ENCODE measurements at places on chromosomes 2 and 18.

DNA sequence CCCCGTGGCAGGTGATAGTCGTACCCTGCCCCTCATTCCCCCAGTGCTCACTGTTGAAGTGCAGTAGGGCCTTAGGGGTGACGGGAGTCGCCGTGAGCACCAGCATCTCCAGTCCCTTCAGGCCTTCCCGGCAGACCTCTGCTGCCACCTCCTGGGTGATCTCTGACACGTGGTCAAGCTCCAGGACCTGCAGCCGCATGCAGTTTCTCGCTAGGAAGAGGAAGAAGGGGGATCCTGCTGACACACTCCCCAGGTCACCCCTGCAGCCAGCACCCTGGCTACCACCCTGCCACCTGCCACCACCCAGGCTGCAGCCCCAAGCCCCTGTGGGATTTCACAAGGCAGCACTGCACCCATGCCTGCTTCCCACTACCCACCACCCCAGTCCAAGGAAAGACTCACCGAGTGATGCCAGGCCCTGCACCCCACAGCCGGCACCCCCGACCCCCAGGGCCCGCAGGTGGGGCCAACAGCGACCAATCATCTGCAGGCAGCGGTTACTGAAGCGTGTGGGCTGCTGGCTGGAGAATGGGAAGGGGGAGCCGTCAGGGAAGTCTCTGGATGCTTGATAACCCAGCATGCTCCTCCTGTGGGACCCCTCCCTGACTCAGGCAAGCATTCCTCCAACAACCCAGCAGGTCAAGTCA lies 23.8 kb downstream of the FBXO41 start:
- DNase-seq: peak; percentile 74

DNA sequence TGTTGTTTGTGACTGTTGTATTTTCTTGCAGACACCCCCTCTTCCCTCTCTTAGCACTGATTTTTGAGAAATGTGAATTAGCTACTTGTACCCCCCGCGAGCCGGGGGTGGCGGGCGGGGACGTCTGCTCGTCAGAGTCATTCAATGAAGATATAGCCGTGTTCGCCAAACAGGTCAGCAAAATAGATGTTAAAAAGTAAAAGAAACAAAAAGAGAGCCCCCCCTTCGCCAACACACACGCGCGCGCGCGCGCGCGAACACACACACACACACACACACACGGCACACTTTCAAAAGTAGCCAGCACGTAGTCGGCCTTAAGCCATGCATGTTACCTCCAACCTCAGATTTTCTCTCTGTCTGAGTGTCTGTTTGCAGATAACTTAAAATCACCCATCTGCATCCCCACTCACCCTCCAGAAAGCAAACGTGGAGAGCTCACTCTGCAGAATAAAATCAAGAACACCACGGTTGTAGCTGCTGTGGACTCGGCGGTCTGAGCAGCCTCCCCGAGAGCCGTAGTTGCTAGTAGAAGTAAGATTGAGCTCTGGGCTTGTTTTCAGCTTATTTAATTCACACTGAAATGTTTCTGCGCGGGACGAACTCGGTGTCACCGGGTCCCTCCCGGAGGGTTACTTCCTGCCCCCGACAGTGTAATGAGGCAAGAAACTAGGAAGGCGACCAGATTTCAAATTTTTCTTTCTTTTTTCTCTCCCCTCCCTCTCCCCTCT lies 5.1 kb downstream of the MEIS1 start:
- no peak for DNase-seq

- no peak for DNase-seq
Measured at GRCh38 chr2:168710754-168711467, 91.5 kb upstream of the NOSTRIN start.

DNA sequence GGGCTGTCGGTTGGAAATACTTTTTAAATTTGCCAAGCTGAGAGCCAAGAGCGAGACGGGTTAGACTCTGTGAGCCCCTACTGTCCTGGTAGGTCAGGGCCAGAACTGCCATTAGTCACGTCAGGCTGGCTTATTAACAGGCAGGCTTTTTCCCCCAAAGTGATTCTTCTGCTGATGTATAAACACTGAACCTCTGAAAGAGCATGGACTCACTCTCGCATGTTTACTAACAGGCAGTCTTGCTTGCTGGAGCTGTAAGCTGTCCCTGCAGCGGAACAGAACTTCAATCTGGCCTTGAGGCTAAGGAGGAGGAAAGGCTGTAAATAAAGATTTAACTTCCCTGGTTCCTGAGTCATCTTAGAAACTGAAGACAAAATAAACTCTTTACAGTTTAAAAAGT lies 288.4 kb downstream of the PIEZO2 start:
- DNase-seq: peak; percentile 54

DNA sequence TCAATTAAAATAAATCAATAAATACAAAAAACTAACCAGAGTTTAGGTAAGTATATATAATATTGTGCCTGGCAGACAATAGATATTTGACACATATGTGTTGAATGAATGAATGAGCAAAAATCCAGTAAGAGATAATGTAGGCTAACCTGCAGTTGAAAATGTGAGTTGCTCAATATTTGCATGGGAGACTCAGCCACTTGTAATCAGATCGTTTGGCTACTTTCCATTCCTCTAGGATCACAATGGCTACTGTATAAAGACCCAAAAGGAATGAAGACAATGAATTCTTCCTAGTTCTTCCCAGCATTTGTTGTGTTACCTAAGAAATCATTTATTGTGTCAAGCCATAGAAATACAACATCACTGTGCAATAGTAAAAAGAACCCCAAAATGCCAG lies 25.3 kb downstream of the PIEZO2 start:
- no peak for DNase-seq

GRCh38 chr2:230520875-230521155 lies 104.8 kb downstream of the SP100 start:
- DNase-seq: no peak

DNA sequence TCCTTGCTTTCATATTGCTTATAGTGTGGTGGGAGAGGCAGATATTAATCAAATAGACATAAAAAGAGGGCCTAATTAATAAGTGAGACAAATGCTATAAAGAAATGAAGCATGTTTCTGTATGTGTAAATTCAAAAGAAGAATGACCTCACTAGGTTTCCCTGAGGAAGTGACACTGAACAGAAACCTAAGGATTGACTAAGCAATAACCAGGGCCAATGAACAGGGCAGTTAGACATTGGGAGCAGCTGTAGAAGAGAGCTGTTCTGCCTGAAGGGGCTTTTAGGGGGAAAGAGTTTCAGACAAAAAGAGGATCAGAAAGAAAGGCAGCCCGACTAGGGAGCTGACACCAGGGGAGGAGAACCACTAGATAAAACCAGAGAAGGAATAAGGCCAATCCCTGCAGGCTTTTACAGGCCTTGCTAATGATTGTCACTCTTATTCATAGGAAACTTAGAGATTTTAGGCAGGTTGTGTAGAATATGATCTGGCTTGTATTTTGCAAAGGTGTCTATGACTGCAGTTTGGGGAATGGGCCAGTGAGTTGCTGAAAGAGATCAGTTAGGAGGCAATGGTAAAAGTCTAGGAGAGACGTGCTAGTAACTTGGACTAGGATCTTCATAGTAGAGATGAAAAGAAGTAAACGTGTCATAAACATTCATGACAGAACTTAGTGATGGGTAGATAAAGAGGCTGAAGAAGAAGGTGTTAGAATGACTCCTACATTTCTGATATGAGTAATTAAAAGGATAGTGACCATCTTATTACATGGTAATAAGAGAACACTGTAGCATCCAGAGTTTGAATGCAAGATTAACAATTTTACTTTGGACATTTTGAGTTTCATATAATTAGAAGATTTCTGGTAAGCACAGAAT lies 26.8 kb upstream of the NABP1 start:
- DNase-seq: no peak

GRCh38 chr18:75823471-75823870 lies 396.0 kb upstream of the SMIM21 start:
- DNase-seq: no peak

GRCh38 chr18:2104620-2105462 lies 466.5 kb downstream of the METTL4 start:
- peak; percentile 64 for DNase-seq

- no peak for DNase-seq
Measured at GRCh38 chr2:86123328-86123925, 17.4 kb downstream of the PTCD3 start.

GRCh38 chr2:217489145-217489960 lies 513.4 kb downstream of the TNS1 start:
- peak; percentile 28 for DNase-seq

GRCh38 chr18:61295153-61295552 lies 38.1 kb upstream of the CDH20 start:
- DNase-seq: no peak

GRCh38 chr18:58373481-58373880 lies 255.4 kb downstream of the ALPK2 start:
- DNase-seq: no peak

DNA sequence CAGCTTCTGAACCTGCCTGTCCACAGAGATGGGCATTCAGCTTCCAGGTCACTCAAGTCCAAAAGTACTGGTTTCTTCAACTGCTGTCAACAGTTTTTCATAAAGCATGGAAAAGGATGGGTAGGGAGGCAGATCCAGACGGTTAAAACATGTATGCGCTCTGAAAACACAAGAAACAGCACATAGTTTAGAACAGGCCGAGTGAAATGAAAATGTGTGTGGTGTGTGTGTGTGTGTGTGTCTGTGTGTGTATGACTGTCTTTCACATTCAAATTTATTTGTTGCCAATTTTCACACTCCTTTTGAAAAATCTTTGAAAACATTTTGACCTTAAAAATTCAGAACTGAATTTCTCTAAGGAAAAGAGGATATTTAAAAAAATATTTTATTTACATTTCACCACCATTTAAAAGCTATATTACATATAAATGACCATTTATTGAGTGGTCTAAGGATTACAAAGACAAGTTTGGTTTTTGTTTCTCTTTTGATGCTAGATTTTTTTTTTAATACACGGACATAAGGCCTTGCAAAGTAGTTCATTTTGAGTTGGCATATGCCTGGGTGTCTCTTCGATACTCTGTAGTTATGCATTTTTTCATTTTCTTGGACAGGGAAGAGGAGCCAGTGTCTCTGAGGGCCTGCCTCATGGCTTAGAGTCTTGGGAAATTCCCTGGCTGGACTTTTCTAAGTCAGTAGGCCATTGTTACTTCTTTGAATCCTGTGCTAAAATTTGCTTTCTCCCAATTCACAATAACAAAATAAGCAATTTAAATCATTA lies 30.0 kb upstream of the STK17B start:
- no peak for DNase-seq

GRCh38 chr2:27573452-27573851 lies 9.4 kb upstream of the ZNF512 start:
- no peak for DNase-seq

GRCh38 chr18:35810520-35810919 lies 162.0 kb upstream of the RMP24 start:
- no peak for DNase-seq

DNA sequence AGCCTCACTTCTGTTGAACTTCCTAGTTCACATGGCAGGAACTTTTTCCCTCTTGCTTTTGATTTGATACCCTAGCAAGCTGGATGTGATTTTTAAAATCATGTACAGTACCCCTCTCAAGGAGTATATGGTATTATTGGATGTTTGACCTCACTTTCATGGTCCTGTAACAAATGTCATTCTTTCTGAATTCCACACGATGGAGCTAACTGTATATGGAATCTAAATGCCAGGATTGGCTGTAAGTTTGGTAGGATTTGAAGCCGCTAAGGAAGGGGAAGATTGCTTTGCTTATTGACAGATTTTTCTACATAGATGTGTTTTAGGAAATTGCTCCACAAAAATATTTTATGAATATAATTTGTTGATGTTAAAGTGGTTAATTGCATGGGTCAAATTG lies 18.3 kb downstream of the MAIP1 start:
- DNase-seq: peak; percentile 64

DNA sequence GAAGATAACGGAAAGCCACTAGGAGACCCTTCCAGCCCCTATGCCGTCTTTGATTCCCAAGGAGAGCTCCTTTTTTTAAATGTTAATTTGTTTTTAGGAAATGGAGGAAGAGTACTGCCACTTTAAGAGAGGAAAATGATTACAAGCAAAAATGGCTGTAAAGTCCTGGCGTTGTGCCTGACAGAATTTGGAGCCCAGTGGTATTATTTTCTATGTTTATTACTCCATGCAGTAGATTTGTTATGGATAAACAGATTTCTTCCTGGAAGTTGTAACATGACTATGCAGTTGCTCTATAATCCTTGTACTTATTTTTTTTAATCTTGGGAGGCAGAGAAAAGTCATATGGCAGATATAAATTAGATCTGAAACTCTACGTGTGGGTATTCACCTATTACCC lies 141.3 kb downstream of the GBX2 start:
- DNase-seq: peak; percentile 70

DNA sequence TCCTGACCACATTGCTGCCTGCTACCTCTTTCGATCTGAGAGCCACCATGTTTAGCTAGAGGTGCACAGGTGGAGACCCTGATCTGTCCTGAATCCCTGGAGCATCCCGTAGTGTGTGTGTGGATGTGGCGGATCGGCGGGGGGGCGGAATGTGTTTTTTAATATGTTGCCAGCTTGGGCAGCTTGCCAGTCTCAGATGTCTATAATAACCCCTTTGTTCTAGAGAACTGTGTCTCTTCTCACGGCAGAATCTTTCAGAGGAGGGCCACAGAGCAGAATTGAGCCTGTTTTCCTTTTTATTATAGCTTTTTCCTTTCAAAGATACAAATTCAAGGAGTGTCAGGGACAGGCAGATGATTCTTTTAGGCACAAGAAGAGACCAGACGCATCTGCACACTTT lies 934.1 kb upstream of the KLHL29 start:
- peak; percentile 19 for DNase-seq

DNA sequence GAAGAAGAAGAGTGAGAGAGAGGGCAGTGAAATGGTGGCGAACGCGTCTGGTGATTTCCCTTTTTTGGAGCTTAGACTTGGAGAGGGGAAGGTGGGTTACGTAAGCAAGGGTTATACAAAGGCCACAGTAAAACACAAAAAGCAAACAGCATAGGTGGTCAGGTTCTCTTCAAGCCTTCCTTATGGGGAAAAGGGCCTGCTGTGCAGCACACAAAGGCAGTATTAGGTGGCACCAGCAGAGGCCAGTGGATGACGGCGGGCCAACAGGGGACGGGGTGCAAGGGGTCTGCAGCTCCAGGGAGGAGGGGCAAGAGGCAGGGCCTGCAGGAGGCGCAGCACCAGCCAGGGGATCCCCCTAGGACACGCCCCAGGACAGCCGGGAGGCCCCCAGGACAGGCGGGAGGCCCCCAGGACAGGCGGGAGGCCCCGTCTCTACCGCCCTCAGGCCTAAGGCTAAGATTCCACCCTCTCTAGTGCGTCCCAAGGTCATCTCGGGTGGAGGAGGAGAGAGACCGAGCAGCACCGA lies 32.6 kb upstream of the NPC1 start:
- no peak for DNase-seq

GRCh38 chr2:119431976-119432850 lies 559 bp downstream of the TMEM37 start:
- peak; percentile 65 for DNase-seq
